ENCODE measurements at places on chromosomes 3 and 15.

DNA sequence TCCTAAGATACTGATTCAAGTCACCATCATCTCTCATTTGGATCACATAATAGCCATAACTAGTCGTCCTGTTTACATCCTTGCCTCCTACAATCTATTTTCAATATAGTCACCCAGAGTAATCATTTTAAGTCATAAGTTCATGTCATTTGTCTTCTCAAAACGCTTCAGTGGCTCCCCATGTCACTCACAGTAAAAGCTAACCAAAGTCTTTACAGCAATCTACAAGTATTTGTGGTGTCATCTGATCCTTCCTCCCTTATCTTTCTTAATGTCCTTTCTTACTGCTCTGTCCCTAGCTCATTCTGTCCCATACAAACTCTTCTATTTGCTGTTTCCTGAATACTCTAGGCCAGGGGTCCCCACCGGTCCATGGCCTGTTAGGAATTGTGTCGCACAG is 28.8 kb downstream of the GBE1 start:
- DNase-seq = no peak

DNA sequence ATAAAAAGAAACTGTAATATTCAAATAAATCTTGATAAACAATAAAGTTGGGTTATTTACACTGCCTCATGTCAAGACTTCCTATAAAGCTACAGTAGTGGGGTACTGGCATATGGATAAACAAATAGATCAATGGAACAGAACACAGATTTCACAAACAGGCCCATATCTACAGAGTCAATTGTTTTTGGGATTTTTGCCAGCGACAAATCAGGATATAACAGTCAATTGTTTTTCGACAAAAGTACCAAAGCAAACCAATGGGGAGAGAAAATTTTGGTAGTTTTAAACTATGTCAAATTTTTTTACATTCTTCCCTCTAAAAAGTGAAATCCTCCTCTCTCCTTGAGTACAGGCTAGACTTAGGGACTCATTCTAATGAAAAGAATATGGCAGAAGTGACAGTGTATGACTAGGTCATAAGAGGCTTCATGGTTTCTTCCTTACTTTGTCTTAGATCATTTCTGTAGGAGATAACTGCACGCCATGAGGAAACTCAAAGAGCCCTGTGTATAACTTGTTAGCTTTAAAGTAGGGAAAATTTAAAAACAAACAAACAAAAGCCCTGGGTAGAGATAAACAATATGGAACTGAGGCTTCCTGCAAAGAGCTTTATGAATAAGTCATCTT is 16.9 kb downstream of the IP6K1 start:
- no peak for DNase-seq

DNA sequence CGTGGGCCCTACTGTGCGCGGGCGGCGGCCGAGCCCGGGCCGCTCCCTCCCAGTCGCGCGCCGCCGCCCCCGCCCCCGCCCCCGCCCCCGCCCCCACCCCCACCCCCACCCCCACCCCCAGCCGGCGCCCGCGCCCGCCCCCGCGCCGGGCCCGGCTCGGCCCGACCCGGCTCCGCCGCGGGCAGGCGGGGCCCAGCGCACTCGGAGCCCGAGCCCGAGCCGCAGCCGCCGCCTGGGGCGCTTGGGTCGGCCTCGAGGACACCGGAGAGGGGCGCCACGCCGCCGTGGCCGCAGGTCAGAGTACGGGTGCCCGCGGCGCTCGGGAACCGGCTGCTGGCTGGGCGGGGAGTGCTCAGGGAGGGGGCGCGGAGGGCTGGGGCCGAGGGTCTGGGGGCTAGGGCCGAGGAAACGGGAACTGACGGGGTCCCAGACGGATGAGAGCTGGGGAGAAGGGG is 1.1 kb upstream of the PPARG start:
- peak; percentile 24 for DNase-seq

- no peak for DNase-seq
Observed at GRCh38 chr3:144409319-144409718, 437.7 kb downstream of the DIPK2A start.

DNA sequence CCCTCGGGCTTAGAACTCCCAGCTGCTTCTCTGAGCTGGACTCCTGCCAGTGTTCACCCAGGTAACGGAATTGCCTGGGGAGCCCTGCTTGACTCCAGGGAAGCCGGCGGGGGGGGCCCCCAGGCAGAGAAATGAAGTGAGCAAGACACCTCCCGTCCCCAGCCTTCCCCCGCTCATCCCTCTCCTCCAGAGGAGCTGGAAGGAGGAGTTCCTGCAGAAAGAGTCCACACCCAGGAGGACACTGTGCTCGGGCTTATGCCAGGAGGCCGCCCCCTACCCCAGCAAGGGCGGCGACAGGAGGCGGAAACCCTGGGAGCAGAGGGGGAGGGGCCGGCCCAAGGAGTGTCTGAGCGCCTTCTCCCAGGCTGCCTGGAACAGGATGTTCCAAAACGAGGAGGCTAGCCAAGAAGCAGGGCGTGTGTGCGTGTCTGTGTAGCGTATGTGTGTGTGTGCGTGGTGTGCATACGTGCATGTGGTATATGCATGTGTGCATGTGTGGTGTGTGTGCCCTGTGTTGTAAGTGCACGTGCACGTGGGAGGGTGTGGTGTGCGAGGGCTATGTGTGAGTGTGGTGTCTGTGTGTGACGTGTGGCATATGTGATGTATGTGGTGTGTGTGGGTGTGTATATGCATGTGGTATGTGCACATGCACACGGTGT is 511.3 kb downstream of the SHQ1 start:
- DNase-seq = peak; percentile 83

DNA sequence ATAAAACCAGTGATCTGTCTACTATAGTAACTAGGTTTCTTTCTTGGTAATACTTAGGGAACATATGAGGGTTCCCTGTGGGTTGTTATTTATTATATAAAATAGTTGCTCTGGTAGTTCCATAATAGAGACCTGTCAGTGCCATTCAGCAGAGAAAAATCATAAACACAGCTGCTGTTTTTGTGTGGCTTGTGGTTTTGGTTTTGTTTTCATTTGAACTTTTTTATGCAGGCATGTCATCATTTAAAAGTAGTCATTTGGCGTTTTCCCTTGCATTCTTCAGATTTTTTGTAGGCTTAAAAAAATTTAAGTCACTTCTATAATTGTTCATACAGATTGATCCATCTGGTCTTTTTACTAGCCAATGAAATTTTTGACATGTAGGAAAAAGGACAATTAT is 47.9 kb downstream of the PIK3CA start:
- DNase-seq = no peak

DNA sequence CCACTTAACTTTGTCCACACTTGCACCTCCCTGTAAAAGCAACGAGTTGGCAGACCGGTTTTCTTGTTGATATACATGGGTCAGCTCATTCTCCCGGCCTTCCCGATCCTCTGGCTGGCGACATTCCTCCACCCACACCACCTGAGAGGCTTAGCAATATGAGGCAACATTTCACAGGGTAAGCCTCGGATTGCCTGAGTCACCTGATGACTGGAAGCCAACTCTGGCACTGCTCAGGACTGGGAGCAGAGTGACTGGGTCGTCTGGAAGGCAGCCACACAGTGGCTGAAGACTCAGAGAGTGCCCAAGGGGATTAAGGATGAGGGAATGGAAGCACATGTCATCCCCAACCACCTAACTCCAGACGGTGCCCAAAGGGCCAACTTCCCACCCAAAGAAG is 9.8 kb downstream of the HOMER2 start:
- DNase-seq = peak; percentile 88

DNA sequence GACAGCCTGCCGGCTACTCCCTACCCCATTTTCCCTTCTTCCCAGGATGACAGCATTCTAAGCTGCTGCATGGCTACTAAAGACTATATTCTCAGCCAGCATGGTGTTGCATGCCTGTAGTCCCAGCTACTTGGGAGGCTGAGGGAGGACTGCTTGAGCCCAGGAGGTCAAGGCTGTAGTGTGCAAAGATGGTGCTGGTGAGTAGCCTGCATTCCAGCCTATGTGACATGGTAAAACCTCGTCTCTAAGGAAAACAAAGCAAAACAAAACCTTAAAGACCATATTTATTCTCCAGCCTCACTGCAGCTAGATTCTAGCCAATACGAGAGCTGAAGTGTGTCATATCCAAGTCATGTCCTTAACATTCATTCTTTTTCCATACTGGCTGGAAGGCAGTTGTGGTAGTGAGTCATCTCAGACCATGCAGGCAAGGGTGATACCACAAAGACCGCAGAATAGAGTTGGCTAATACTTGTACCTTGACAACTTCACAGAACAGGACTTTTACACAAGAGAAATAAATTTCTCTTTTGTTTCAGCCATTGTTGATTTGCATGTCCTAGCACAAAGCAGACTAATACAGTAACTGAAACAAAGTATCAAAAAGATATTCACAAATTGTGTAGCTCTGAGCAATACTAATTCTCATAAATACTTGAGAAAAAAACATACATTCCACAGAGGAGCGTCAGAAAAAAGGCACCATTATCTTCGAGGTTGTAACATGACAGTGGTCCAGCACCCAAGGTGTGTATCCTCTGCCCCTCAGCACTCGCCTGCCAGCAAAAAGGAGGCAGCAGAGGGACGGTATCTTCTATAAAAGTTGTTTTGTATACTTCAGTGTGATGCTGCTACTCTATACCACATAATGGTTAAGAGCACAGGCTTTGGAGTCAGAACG is 14.8 kb downstream of the PBRM1 start:
- no peak for DNase-seq

GRCh38 chr3:64022451-64023186 is 675 bp downstream of the PSMD6 start:
- no peak for DNase-seq

GRCh38 chr3:122635789-122636188 is 44.9 kb upstream of the PARP14 start:
- no peak for DNase-seq

GRCh38 chr15:45640616-45641015 is 5.8 kb downstream of the SQOR start:
- DNase-seq = no peak

DNA sequence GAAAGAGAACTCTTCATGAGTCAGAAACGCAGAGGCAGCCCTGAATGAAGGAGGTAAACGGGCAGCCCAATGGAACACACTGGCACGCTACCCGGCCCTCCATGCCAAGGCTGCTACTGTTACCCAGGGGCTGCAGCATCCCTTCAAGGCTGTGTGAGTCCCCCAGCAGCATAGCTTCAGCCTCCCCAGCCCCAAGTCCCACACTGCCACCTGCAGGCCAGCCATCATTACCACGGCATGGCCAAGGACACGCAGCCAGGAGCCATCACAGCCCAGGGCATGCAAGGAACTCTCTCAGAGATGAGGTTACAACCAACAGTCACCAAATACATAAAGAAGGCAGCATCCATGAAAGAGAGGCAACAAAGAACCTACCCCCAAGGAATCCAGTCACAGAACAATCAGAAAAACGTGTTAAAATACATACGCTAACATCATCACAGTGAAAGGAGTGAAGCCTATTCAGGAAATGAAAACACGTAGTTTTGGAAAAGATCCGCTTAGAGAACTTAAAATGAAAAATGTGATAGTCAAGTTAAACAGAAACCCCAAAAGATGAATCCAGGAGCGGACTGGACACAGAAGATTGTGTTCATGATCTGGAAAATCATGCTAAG is 22.4 kb downstream of the PLA2G4F start:
- no peak for DNase-seq

- no peak for DNase-seq
Observed at GRCh38 chr3:36680952-36681351, 83.4 kb downstream of the DCLK3 start.

DNA sequence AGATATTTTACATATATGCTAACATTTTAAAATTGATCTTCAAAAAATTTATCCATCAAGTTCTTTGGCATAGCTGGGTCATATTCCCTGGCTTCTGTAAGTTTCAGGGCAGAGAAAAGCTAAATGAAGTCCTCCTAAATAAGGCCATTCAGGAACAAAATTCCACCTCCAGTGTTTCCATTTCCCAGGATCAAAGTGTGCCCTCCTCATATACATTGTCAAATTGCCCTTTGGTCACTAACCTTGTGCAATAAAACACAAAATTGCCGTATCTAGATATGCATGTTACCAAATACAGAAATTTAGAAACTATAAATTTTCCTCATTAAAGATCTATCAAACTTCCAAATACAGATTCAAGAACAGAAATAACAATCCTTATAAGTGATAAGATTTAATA is 10.6 kb downstream of the CEP152 start:
- no peak for DNase-seq

DNA sequence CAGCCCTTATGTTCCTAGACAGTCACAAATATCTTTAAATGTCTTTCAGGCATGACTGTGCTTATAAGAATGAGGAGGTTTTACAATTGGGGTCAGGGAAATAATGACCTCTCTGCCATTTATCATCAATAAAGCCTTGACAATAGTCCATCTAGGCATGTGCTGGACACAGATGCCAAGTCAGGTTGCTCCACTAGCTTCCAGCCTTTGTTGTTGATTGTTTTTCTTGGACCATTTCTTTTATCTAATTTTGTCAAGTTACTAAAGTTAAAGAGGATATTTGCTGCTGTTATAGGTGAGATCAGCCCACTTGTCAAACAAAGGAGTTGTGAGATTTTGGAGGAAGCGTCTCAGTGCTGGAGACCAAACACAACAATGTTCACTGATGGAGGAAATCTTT is 628.0 kb downstream of the ROBO2 start:
- no peak for DNase-seq

Data from mucosa of gallbladder (tissue), 1 donor.